Panc1 (cell line): ENCODE measurements at places on chromosomes 1 and 21.

GRCh38 chr1:119714583-119714982, 2.8 kb downstream of the PHGDH start:
- no peak for DNase-seq

GRCh38 chr1:6580119-6580592, 362 bp downstream of the ZBTB48 start:
- DNase-seq = no peak

- no peak for DNase-seq
Observed at GRCh38 chr1:37945743-37946702, 830 bp downstream of the INPP5B start.

GRCh38 chr1:165451691-165452090, 6.8 kb upstream of the RXRG start:
- no peak for DNase-seq

GRCh38 chr21:41611966-41612606, 104.1 kb upstream of the TMPRSS2 start:
- DNase-seq = peak; percentile 47

GRCh38 chr1:93578911-93579825, 102.5 kb downstream of the BCAR3 start:
- DNase-seq = no peak

GRCh38 chr1:28172713-28173150, 3.8 kb downstream of the PTAFR start:
- no peak for DNase-seq

GRCh38 chr1:6898974-6899539, 113.8 kb downstream of the CAMTA1 start:
- DNase-seq = no peak

- no peak for DNase-seq
Observed at GRCh38 chr1:237139732-237140131, 97.7 kb downstream of the RYR2 start.

DNA sequence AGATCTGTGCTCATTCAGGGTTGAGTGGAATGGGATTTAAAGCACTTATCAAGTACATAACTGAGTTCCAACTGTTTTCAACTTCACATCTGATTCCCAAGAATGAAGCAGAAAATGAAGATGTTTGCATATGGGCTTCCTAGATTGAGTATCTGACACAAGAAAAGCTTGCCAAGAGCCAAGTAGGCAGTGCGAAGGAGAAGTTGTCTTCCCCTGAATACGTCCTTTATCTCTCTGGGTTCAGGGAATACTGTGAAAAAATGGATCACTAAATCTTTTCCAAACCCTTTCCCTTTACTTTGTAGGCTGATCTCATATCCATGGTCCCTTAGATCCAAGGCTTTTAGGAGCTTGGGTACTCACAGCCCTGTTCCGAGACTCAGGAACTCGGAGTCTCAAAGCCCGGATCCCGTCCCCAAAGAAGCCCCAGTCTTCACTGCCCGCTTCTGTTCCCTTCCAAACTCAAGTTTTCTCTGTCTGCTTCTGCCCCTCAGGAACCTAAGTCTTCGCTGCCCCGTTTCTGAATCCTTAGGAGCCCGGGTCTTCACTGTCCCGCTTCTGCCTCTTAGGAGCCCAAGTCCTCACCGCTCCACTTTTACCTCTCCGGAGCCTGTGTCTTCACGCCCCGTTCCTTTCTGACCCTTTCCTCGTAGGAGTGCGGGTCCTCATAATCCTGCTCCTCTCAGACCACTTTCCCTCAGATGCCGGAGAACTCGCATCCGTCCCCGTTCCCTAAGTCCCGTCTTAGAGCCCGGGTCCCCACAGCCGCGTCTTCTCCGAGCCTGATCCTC, 616 bp downstream of the TAF12 start:
- DNase-seq = no peak

DNA sequence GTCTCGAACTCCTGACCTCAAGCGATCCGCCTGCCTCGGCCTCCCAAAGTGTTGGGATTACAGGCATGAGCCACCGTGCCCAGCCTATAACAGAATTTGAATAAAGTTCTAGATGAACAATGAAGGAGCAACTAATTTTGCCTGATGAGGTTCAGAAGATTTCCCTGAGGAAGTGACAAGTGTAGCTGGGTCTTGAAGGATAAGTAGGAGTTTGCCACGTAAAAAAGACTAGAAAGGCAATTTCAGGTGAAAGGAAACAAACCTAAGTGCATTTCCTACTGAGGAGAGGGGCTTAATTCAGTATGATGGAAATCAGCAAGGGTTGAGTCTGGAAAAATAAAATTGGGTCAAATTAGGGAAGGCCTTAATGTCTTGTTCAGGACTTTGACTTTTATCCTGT, 18.6 kb upstream of the DMRTB1 start:
- no peak for DNase-seq

DNA sequence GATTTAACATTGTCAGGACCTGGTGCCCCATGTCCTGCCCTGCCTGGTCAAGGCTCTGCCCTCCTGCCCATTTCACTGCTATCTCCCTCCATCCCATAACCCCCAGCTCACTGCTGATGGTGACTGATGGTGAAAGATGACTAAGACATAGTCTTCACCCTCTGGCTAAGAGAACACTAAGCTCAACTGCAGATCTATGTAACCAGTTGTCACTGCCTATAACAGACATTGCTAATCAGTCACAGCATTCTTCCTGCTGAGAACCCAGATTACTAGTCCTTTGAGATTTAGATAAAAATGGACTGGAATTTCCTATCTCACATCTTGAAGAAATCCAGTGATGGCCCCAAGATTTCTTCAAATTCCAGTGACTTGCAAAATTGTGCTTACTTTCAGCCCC, 8.0 kb upstream of the ZNF362 start:
- DNase-seq = no peak

GRCh38 chr1:82001345-82001744, 200.6 kb downstream of the ADGRL2 start:
- DNase-seq = no peak

- DNase-seq = no peak
Observed at GRCh38 chr1:78375996-78376395, 114.8 kb upstream of the PTGFR start.

DNA sequence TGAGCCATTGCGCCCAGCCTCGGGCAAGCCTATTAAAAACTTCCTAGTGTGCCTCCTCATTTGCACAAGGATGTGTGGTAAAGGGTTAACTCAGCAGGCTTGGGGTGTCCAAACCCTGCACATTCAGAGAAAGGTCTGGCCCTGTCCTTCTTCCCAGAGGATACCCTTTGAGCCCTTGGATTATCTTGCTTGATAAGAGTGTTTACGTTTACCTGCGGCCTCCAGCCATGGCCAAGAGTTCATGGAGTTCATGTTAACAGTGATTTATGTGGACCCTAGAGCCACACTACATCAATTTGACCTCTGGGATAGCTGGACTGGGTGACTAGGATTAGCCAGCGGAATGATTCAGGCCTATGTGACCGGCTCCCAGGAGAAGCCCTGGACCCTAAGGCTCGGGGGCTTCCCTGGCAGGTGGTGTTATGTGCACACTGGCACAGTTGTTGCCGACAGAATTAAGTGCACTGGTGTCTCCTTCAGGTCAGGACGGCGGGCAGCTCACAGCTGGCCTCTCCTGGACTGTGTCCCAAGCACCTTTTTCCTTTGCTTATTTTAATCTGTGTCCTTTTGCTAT, 7.7 kb upstream of the TCP10L start:
- DNase-seq = no peak

DNA sequence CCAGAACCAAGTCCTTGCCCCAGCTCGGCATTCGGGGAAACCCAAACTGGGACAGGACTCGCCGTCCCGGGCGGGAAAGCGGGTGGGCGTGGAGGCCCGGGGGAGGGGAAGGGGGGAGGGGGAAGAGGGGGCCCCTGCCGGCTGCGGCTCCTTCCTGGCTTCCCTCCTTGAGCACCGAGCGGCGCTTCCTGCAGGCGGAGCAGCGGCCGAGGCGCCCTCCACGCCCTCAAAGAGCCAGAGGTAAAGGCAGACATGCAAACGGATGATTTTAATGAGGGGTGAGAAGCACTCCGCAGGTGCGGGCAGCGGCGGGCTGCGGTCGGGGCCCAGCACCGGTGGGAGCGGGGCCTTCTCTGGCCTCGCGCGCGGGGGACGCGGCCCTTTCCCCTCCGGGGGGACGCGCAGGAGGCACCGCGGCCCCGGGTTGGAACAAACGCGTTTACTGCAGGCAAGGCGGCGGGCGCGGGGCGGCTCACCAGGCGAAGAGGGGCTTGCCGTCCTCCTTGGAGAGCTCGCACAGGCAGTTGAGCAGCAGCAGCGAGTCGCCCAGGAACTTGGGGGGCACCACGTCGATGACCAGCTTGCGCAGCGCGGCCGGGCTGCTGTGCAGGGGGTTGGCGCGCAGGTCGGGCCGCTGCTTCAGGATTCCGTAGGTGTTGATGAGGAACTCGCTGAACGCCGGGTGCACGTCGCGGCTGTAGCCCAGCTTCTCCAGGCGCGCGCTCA, 5.7 kb upstream of the FTCD start:
- DNase-seq = no peak

DNA sequence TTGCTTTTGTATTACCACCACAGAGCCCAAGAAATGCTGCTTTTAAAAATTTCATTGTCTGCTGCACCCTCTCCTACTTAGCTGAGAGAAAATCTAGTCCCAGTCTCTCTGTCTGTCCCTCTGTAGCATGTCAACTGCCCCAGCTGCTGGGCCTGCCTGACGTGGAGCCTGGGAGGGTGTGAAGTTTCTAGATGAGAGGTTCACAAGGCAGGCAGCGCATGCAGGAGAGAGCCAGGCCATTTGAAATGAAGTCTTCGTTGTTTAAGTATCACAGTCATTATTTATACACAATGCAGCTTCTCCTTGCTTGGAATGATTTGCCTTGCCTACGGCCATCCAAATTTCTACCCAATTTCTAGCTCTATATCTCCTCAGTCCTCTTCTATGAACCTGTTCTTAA, 306.8 kb upstream of the PLXNA2 start:
- DNase-seq = no peak

DNA sequence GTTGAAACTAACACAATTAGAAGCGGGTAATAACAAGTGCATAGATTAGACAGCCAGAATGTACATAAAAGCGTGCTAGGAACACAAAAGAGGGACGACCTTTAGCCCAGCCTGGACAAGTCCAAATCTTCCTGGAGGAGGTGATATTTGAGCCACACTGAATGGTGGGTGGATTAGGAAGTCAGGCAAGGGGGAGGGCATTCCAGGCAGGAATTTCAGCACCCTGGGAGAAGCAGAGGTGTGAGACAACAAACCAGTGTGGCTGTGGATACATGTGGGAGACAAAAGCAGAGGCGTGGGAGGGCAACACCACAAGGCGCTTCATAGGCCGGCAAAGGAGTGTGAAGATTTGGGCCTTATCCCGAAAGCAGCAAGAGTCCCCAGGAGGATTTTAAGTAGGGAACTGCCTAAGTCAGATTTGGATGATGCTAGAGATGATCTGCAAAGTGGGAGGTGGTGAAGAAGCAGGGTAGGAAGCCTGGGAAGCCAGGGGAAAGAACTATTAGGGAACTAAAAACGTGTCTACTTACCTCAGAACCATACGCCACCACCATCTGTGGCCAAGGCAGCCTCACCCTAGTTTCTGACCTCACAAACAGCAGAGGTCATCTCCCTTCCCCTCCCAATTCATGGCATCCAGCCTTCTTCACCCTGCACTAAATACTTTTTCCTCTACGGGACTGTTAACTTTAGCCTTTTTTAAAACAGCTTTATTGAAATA, 81.8 kb downstream of the GLUL start:
- no peak for DNase-seq

DNA sequence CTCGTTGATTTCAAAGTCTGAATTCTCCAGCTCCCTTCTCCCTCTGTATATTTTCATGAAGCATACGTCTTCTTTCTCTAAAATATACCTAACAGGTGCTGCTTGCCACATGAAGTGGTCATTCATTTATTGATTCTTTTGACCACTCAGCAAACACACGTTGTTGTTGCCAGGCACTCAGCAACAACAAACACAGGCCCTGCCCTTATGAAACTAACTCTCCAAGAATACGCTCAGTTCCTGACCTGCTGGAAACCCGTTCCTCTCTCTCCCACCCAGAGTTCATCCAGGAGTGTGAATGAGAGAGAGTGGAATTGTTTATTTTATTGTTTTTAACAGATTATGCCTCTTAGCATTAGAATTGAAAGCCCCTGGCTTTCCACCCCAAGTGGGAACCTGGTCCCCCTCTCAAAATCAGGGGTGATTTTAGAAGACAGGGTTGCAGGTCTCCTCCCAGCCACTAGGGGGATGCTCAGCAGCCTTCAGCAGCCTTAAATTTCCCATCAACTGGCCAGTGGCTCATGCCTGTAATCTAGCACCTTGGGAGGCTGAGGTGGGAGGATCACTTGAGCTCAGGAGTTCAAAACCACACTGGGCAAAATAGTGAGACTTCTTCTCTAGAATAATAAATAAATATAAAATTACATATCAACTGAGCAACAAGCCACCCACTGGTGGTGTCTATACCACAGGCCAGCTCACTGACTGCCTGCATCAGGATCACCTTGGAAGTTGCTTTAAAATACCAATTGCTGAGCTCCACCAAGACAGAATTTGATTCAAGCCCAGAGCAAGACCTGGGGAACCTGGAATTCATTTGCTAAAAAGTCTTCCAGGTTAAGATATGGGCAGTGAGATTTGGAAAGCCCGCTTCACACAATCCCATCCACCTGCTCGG, 181.0 kb upstream of the KLHDC7A start:
- peak; percentile 2 for DNase-seq

- no peak for DNase-seq
Observed at GRCh38 chr1:173201969-173202368, 5.2 kb downstream of the TNFSF4 start.

DNA sequence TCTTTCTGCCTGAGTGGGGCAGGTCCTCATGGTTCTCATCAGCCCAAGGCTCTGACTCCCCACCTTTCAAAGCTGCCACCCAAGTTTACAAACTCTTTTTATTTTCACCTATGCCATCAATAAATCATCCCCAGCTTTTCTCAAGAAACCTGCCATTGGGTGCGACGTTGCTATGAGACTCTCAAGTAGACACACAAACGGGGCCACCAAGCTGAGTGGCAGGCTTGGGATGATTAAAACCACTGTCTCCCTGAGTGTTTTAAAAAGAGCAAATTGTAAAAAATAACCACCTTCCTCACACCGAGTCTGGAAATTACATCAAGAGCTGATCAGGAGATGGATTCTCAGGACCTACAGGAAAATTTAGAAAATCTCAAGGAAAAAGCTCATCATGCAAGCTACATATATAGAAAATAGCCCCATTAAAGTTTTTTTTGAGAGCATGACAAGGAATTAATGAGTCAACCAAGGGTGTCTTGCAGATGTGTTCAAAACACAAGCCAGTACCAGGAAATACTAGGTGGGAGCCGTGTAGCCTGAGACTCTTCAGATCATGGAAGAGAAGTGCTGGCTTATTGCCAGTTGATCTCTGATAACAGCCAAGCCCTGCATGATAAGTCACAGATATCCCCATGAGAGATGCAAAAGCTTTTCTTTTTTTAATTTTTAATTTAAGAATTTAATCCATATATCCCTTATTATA, 158.4 kb upstream of the BACE2 start:
- DNase-seq = no peak
